ENCODE measurements at places on chromosomes 2 and 18.

- DNase-seq, result no peak
These were observed 156.6 kb downstream of the TWIST2 start for GRCh38 chr2:239004274-239005015.

- DNase-seq, result peak; percentile 29
These were observed 12.8 kb upstream of the PSD4 start for GRCh38 chr2:113160962-113161361.

GRCh38 chr2:206736935-206737334 is 18.7 kb upstream of the DYTN start:
- no peak for DNase-seq

GRCh38 chr2:158766524-158766923 is 28.6 kb upstream of the DAPL1 start:
- no peak for DNase-seq

DNA sequence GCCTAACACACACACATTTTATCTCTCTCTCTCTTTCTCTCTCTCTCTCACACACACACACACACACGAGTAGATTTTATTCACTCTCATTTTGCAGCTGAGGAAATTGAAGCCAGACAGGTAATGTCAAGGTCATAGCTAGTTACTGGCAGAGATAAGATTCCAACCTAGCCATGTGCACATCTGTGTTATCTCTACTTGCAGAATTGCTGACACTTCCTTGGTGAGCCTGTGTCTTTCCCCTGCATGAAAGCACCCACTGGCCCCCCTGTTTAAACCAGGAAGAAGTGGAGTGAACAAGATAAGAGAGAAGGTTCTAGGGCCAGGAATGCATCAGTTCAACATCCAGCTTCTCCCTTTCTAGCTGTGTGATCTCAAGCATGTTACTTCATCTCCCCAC is 423.7 kb downstream of the TXNL1 start:
- DNase-seq, result no peak
